Frontal cortex (tissue), 4 donors: ENCODE measurements at places on chromosomes 6 and 20. TPM values are rescaled to one million over a fixed set of nuclear protein-coding genes. Genes with fewer than 3 reads are reported as not detected.

GRCh38 chr20:51939259-51939585 lies 136.9 kb upstream of the SALL4 start:
- DNase-seq: no peak

- no peak for DNase-seq
These were observed 447.8 kb downstream of the FRK start for GRCh38 chr6:115612796-115613479.

OPRM1 gene
- 1.2 TPM for total RNA-seq

TMC2 gene
- total RNA-seq: 4.5 TPM
